NCI-H1105 (cell line): ENCODE measurements at places on chromosomes 2 and 18.

GRCh38 chr18:24160086-24160485 lies 21.2 kb downstream of the CABYR start:
- no peak for DNase-seq

DNA sequence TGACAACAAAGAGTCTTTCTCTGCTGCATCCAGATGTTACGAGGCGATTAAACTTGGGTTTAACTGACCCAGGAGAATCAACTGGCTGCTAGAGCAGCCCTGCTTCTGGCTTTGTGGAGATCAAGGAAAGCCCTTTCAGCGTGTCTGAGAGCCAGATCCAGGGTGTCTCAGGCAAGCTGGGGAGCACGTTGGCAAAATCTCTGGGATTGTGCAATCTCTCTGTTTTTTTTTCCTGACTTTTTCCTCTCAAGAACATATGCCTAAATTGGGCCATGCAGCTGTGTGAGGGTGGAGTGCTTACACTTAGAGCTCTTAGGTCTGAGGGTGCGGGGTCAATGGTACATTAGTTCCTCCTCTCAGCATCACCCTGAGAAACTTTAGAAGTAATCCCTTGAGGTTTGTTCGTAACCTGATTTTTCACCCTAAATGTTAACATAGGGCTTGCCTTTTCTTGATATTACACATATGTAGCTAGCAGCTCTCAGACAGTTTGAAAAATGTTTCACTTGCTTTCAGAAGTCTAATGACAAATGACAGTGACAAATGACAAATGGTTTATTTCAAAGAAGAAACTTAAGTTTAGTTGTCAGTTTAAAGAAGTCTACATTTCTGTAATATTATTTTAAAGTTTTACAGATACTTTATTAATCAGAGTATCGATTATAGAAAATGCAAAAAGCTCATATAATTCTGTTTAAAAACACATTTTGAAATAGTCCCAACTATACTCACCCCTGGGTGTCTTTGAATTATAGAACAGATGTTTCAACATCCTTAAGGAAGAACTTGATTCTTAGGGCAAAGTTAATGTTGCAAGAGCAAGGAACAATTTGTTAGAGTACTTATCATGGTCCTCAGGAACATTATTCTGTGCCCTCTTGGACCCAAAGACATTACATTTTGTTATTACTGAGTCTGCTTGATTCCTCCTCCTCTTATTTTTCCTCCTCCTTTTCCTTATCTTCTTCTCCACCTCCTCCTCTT lies 38.4 kb upstream of the ZSWIM2 start:
- no peak for DNase-seq

- DNase-seq: no peak
Observed at GRCh38 chr2:54586062-54586461, 129.9 kb downstream of the SPTBN1 start.

GRCh38 chr2:186347472-186347871 lies 138.6 kb upstream of the ZC3H15 start:
- peak; percentile 37 for DNase-seq

- DNase-seq: no peak
Observed at GRCh38 chr2:200042944-200043343, 87.6 kb downstream of the MAIP1 start.

DNA sequence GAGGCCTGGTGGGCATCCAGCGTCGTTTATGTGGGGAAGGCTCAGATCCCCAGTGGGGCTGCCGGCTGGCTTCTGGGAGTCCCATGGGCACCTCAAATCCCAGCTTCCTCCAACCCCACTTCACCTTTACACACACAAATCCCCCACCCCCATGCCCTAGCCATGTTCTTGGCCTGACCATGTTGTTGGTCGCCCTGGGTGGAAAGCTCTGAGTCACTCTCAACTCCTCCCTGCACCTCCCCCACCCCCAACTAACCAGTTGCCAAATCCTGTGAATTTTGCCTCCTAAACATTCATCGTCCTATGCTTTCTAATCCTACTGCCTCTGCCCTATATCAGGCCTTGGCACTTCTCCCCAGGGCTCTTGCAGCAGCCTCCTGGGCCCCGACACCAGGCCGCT lies 6.4 kb downstream of the TNS1 start:
- DNase-seq: no peak

DNA sequence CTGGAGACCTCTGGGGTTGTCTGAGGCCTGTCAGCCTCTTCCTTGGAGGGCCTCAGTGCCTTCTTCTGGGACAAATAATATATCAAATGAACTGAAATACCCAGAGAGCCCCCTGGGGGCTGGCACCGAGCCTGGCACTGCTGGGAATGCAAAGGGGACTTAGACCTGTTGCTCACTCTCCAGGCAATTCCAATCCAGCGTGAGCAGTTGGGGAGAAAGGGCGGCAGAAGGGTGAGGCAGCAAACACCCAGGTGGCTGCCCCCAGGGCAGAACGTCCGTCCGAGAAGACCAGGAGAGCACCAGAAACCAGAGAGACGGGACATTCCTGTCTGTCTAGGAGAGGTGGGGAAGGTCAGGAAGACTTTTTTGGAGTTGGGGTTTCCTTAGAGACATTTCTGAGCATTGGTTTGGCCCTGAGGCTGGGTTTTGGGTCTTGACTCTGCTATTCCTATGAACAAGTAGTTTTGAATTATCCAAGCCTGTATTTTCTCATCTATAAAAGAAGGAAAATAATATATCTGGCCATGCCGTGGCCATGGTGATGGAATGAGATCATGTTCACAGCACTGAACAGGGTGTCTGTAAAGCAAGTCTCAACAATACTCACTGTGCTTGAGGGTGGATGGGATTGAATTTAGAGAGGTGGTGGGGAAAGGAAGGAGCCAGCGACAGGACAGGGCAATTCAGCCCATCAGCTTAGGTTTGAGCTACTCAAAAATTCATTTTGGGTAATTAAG lies 44.3 kb upstream of the ZBTB7C start:
- DNase-seq: no peak

- no peak for DNase-seq
Observed at GRCh38 chr2:157043786-157044185, 213.7 kb upstream of the GALNT5 start.

- DNase-seq: no peak
Observed at GRCh38 chr2:27875089-27875881, 14.9 kb downstream of the RBKS start.

GRCh38 chr18:13566941-13567746 lies 159.2 kb downstream of the FAM210A start:
- no peak for DNase-seq

DNA sequence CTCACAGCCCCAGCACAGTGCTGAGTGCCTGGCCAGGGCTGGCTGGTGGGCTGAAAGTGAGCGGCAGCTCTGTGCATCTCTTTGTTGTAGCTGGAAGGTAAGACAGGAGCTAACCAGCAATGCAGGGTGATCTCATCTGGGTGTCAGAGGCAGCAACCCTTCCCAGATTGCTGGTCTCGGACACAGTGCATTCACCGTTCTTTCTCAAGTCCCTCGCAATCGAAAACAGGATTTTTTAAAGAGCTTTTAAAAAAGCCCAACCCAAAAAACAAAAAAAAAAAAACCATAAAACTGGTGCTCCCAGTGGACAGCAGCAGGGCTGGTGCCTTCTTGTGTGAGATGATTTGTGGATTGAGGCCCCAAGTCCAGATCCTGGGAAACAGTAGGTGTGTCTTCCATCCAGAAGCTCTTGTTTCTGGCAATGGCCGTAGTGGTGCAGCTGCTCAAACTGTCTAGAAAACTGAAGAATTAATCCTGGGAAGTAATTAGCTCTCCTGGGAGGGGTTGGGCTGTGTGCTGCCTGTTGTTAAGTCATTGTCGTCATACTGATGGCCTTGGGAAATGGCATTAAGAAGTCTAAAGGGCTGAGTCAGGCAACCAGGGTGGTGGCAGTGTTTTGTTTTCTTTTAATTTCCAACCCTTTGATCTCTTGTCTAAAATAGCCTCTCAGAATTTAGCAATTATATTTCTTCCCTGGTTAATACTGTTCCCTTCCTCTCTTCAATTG lies 156.7 kb downstream of the KLHL29 start:
- peak; percentile 53 for DNase-seq

- DNase-seq: peak; percentile 88
Observed at GRCh38 chr2:240819858-240820606, at the start of gene KIF1A. Gene KIF1A, minus strand, starts transcription at chr2:240820219. Its CDS starts 22,467 bp downstream, at chr2:240797752.
